ENCODE measurements at places on chromosomes 11 and 22.

GRCh38 chr22:30195245-30196140 lies 51.1 kb downstream of the LIF start:
- no peak for DNase-seq

- DNase-seq, result no peak
Observed at GRCh38 chr11:1149545-1149944, 8.2 kb upstream of the MUC5AC start.

DNA sequence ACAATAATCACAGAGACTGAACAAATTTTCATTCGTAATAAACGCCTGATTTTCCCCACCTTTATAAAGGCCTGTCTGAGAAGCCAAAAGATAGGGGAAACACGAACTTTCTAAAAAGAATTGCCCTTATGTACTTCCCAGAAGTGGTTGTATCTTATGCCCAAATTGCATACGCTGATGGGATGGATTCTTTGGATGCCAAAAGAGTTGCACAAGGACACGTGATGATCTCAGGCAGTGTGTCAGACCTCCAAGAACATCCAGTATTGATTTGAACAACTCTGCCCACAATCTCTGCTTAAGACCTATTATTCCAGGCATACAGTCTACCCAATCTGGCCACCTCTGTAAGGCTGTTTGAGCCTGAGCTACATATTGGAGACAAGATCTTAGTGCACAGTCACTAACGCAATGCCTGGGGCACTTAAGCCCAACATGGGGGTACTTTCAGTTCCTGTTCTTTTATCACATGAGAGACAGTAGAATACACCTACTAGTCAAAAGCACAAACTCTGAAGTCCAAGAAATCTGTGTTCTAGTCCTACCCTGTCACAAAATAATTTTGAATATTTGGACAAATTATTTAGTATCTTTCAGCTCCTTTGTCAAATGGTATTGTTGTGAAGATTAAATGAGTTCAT lies 38.9 kb downstream of the OR10A6 start:
- DNase-seq, result no peak

DNA sequence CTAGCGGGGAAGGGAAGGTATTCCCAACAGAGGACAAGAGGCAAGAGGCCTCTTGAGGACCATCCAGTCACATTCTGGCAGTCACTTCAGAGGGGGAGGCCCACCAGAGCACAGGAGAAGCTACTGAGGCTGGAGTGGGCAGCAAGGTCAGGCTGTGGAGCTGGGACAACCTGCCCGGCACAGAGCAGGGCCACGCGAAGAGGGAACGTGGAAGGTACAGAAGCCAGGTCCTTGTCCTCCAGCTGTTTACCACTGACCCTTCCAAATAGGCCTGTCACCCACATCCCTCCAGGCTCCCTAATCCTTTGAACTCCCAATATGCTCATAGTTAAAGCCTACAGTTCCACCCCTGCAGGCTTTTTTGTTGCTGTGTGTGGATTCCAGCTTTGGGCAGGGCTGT lies 76.9 kb downstream of the IGLL1 start:
- DNase-seq, result no peak

GRCh38 chr11:123235117-123235655 lies 40.1 kb upstream of the CLMP start:
- DNase-seq, result peak; percentile 1

GRCh38 chr22:47194476-47195155 lies 432.2 kb downstream of the TBC1D22A start:
- no peak for DNase-seq
